NCI-H345 (cell line): ENCODE measurements at places on chromosomes 4 and X.

DNA sequence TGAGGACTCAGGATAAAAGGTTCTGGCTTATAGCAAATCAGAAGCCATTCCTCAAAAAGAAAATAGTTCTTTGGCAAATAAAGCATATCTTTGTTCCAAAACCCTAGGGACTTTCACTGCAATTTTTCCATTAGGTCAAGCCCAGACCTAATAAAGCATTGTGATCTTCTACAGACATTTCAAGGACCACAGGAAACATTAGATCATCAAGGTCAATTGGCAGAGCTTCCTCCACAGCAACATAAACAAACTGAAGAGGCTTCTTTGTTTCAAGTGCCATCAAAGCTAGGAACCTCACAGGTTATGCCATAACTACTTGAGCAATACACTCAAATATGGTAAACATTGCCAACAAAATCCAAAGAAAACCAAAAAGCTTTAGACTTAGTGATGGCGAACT is 144.9 kb downstream of the ANXA5 start:
- no peak for DNase-seq

DNA sequence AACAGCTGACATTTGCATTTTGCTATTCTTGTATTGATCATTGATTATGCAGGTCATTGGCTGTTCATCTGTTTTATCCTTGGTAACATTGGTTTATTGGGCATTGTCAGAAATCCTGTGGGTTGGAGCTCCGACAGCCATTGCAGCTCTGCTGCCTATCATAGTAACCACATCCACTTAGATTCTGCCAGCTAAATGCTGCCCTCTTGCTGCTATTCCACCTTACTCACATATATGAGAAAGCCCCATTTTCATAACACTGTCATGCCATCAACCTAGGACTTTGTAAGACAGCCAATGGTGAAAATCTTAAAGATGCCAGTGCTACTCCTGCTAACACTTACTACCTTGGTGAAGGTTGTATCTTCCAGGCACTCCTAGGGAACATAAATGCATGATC is 187.3 kb upstream of the CXCL13 start:
- peak; percentile 28 for DNase-seq

- no peak for DNase-seq
Measured at GRCh38 chr4:158353541-158354304, 143.4 kb downstream of the TMEM144 start.

- DNase-seq: peak; percentile 21
Measured at GRCh38 chr4:127622621-127622920, 10.2 kb upstream of the INTU start.

DNA sequence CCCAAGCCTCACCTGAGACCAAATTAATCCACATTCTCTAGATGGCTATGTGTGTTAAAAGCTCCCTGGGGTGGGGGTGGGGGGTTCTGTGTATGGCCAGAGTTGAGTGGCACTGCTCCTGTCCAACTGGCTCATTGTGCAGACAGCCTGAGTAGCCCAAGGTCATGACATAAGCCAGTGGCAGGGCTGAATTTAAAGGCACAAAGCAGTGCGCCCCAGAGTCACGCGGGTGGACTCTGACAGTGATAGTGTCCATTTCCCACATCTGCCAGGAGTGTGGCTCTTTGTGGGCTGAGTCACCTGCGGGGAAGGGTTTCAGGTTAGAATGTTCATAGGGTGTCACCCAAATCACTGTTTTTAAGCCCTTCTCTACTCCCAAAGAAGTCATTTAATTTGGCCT is 45.4 kb downstream of the SCD5 start:
- no peak for DNase-seq

DNA sequence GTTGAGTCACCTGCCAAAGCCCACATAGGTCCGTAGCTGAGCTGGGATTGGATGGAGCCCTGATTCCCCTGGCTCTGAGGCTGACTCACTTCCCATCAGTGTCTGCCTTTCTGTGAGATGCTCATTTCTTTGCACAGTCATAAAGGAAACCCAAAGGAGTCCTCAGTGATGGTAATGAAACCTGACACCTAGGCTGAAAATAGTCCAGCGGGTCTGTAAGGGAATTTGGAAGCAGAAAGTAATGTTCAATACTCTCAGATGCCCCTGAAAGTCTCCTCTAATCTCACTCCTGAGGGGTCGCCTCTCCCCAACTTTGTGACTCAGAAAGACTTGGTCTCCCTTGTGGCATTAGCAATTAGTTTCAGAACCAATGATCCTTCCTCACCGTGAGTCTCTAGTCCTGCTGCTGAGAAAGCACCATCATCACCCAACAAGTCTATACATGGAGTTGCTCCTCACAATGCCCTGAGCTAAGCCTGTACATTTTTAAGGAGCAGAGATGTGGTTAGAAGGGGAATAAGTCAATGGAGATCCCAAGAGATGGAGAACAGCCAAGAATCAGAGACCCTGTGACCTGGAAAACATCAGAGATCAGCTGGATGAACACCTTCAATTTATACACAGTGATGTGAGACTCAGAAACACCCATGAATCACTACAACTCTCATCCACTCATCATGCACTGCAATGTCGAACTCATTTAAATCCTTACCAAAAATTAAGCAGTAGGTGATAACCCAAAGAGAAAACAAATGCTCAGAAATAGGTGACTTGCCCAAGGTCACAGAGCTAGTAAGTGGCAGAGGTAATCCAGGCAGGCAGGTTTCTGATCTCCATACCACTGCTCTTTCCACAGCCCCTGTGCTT is 219.0 kb upstream of the CPEB2 start:
- no peak for DNase-seq
